ENCODE measurements at places on chromosomes 12 and 14.
A peak's percentile ranks its signal among the peaks of the same experiment; 100 is the strongest.

DNA sequence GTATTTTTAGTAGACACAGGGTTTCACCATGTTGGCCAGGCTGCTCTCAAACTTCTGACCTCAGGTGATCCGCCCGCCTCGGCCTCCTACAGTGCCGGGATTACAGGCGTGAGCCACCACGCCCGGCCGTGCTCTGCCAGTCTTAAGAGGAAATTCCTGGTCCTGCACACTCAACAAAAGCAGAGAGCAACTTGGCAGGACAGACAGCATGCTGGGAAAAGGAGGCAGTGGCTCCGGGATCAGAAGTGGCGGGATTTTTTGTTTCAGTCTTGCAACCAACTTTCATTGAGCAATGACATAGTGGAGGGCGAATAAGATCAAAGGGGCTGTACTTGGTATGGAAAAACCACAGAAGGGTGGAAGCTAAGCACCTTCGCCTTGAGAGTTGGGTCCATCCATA is 2.1 kb downstream of the CKAP4 start:
- DNase-seq = no peak

DNA sequence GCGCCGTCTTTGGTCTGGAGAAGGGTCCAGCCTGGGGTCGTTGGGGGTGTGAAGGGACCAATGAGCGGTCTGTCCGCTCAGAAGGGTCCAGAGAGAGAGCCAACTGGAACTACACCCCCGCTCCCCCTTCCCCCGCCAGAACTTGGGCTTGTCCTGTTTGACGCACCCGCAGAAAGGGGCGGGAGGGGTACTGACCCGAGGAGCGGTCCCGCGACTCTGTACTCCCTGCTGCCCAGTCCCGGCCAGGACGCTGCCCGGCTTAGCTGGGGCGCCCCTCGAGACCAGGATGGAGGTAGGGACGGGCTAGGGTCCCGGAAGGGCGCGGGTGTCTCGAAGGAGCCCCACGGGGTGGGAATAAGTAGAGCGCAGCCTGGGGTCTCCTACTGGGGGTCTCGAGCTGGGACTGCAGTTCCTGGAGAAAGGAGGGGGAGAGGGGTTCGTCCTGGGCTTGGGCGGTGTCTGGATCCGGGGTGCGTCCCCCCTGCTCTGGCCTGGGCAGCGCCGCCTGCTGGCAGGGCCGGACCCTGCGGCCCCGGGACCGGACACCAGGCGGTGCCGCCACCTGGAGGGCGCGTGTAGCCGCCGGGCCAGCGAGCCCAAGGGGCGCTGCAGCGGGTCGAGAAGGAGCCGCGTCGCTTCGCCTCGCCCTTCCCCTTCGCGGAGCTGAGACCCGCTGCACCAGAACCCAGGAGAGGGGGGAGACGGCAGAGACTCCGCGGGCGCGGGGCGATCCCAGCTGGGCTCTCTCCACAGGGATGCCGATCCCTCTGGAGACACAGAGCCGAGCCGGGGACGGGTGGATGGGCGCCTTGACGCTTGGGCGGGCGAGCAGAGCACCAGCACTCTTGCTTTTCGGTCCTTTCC is 3.8 kb upstream of the CACNB3 start:
- peak; percentile 58 for DNase-seq

- DNase-seq = no peak
Measured at GRCh38 chr12:88172844-88173407, 30.8 kb downstream of the TMTC3 start.

GRCh38 chr12:63996556-63996955 is 152.1 kb downstream of the SRGAP1 start:
- no peak for DNase-seq

DNA sequence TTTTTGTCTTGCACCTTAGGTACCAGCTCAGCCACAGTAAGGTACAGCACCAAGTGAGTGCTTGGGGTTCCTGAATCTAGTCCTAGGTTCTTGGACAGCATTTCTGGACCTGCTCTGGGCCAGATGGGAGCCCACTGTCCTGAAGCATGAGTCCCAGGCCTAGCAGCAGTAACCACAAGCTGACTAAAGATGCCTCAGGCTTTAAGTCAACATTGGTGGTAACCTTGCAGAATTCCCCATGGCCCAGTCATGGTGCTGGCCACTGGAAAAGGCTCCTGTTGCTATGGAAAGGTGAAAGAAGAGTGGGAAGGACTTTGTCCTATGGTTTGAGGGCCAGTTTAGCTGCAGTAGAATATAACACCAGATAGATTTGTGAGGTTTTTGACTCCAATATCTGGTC is 86.9 kb upstream of the CLEC14A start:
- DNase-seq = no peak

All from CD4-positive, alpha-beta T cell (primary cell).